ENCODE measurements at places on chromosomes 5 and 9.

DNA sequence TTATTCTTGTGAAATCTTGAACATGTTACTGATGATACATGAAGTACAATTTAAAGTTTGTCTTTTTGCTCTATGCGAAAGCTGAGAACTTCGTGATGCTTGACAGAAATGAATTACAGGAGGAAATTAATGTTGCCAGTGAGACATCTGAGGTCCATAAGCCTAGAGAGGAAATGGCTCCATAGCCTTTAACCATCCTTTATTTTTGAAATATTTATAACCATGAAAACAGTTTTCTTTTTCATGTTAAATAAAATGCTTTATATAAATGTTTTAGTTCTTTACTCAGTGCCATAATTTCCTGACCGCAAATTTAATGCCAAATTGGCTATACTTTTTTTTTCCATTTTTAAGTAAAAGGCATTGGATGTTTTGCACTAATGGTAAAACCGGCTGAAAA, 29.1 kb downstream of the F2RL2 start:
- H3K4me1 ChIP-seq, result no peaks in the 10 kb centered on the region
- H3K4me3 ChIP-seq, result no peak overlapping the region
- DNase-seq, result no peak
- H3K27ac ChIP-seq, result no peak overlapping the region

DNA sequence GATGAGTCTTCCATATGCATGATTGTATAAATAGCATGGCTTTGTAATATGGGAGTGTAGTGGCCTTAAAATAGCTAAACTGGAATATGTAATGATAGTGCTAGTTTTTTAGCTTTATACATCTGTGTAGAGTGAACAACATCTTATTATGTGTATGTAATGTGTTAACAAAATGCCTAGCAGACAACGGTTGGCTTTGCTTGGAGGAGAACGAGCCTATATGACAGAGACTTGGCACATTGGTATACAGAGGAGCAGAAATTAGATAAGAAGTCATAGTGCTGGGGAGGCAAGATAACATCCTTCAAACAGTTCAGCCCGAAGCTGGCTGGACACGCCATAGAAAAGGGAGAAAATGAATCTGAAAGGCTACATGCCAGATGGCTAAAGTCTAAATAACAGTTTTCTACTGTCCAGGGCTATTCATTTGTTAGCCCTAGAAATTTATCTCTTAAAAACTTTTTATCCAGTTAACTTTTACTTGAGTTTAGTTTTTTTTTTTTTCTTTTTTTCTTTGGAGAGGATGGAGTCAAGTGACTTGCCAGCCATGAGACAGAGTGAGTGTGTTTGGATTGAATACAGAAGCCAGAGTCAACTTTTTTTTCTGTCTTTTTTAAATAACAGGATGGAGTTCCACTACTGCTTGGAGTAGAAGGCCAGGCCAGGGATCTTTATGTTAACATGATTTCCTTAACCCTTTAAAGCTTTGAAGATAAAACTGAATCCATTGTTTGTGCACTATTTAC, 214.4 kb upstream of the ACTBL2 start:
- H3K36me3 ChIP-seq, result no peaks in the 10 kb centered on the region
- peaks cover 37% of the 10 kb centered on the region for H3K4me1 ChIP-seq
- H3K27me3 ChIP-seq, result no peaks in the 10 kb centered on the region
- no peak overlapping the region for H3K27ac ChIP-seq
- H3K4me3 ChIP-seq, result no peak overlapping the region
- DNase-seq, result no peak

DNA sequence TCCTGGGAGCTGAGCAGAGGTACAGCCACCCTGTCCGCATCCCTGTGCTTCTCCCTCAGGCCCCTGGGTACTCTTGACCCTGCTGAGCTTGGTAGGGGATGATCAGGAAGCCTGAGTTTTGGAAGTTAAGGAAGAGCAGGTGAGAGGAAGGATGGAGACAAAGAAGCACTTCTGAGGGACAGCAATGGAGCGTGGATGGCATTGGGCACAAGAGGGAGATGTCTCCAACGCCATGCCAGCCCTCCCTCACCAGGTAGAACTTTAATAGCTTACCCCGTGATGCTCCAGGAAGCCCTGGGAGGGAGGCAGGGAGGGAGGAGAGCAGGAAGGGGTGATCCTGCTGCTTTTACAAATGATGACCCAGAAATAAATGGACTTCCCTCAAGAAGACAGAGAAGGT, 29.9 kb upstream of the SMU1 start:
- H3K4me3 ChIP-seq, result no peak overlapping the region
- DNase-seq, result no peak
- H3K27me3 ChIP-seq, result no peaks in the 10 kb centered on the region
- H3K27ac ChIP-seq, result peak overlapping the region; percentile 44
- H3K4me1 ChIP-seq, result peaks cover 48% of the 10 kb centered on the region

DNA sequence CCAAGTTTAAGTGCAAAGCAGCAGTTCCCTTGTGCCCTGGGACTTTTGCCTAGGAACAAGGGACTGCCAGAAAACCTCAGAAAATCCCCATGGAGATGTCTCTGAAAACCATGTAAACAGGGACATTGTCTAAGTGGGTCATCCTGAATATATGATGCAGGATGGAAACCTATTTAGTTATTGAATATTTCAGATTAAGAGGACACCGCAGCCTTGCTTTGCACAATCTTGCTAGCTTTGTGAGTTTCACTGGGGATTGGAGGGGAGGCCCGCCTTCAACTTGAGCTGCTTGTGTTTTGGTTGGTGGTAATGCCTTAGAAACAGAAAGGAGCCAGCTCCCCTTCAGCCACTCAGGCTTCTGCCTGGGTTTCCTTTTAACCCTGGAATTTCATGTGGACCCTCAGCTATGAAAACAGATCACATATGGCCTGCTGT, 112.8 kb downstream of the C9orf152 start:
- H3K27me3 ChIP-seq, result no peaks in the 10 kb centered on the region
- no peaks in the 10 kb centered on the region for H3K36me3 ChIP-seq
- peaks cover 23% of the 10 kb centered on the region for H3K4me1 ChIP-seq

DNA sequence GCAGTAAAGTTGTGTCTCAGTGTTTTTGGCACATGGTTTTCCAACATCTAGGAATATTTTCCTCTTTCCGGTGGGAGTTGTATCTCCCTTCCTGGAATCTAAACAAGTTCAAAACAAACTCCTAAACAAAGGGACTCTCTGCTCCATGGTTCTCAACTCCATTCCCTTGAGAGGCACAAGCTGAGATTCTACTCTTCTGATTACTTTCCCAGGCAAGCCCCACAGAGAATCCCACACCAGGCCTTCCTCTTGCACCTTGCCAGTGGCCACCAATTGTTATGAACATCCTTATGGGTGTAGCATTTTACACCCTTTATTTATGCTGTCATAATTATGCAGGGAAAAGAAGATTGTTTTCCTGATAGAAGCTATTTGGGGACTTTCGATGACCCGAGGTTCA, 25.8 kb upstream of the SH3TC2 start:
- H3K27ac ChIP-seq, result no peak overlapping the region
- DNase-seq, result no peak
- no peaks in the 10 kb centered on the region for H3K4me1 ChIP-seq
- no peaks in the 10 kb centered on the region for H3K36me3 ChIP-seq
- H3K27me3 ChIP-seq, result no peaks in the 10 kb centered on the region
- H3K4me3 ChIP-seq, result no peak overlapping the region

DNA sequence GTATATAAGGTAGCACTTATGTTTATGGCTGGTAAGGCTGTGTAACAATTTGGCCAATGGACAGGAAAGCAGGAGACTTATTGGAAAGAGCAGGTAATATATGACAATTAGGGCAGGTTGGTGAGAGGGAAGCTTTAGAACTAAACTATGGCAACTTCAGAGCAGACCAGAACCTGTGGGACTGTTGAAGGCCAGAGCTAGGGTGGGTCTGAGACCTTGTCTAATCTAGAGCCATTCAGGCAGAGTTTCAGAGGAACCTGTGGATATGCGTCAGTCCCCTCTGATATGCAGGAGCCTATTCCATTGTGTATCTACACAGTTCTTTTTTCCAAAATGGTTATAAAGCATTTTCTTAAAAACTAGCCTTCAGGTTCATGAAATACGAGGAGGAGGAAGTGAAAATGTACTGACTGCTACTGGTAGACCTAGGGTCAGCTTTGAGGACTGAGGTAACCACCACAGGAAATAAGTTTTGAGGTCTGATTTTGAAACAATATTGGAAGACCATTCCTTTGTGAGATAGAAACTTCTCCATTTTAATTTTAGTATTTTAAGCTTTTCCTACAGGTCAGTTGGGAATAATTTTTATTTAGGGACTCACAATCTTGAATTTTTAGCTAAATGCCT, 37.6 kb downstream of the ELL2 start:
- no peaks in the 10 kb centered on the region for H3K27me3 ChIP-seq
- H3K4me1 ChIP-seq, result peaks cover 6% of the 10 kb centered on the region
- H3K4me3 ChIP-seq, result no peak overlapping the region
- H3K27ac ChIP-seq, result no peak overlapping the region

DNA sequence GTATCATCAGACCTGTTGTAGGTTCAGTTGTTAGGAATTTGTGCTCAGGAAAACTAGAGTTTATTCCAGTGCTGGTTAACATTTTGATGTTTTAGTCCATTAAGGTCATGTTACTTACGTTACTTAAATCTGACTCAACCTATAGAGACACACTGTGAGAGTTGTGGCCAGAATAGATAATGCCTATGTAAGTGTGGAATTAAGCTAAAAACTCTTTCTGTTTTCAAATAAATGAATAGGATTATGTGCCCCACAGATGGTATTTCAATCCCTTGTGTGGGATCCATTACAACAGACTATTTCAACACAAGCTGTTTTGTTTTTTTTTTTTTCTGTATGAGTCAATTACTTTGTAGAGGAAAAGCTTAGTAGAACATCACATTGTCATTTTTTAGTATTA, 68.1 kb downstream of the MEGF10 start:
- H3K27me3 ChIP-seq, result no peaks in the 10 kb centered on the region
- no peak overlapping the region for H3K27ac ChIP-seq
- no peak for DNase-seq

DNA sequence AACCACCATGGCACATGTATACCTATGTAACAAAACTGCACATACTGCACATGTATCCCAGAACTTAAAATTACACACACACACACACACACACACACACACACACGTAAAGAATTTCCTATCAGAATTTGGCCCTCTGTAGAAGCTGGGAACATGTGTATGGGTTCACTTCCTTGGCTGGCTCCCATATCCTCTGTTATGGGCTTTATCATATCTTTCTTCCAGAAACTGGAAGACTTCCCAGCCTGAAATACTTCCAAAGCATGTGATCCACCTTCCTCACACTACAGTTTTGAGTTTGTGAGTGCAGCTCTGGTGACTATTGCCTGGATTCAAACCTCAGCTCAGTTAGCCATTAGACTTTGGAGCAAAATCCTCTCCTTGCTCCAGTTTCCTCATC, 78.6 kb upstream of the GDNF start:
- H3K36me3 ChIP-seq, result no peaks in the 10 kb centered on the region
- no peaks in the 10 kb centered on the region for H3K4me1 ChIP-seq
- DNase-seq, result no peak
- H3K27me3 ChIP-seq, result peaks cover 39% of the 10 kb centered on the region
- H3K4me3 ChIP-seq, result no peak overlapping the region

GRCh38 chr5:154296525-154297159, 106.1 kb downstream of the GALNT10 start:
- peak; percentile 89 for DNase-seq
- H3K4me1 ChIP-seq, result peaks cover 56% of the 10 kb centered on the region
- 0 out of 2 replicates have a peak overlapping the region, but pooled peaks have one; percentile 3 for H3K4me3 ChIP-seq

DNA sequence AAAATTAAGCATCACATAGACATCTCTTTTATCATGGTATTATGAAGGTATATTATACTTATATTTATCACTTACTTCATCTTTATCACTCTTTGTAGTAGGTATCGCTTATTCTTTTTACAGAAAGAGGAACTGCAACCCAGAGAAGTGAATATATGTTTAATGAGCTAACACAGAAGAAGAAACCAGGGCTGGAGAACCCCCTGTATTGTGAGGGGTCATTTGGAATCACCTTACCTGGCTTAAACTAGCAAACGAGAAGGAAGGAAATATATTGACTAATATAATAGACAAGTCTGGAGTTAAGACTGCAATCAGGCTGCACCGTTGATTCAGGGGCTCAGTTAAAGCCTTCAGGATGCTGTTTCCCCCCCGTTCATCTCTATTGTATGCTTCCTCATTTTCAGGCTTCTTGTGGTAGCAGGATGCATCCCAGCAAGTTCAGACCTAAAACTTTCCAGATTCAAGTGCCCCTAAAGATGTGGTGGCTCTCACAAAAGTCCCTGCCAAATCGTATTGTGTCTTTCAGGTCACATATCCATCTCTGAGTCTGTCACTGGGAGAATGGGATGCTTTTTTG, 146.4 kb downstream of the GCNT1 start:
- H3K27me3 ChIP-seq, result no peaks in the 10 kb centered on the region
- no peak for DNase-seq
- no peaks in the 10 kb centered on the region for H3K4me1 ChIP-seq
- H3K36me3 ChIP-seq, result no peaks in the 10 kb centered on the region
- H3K27ac ChIP-seq, result no peak overlapping the region

DNA sequence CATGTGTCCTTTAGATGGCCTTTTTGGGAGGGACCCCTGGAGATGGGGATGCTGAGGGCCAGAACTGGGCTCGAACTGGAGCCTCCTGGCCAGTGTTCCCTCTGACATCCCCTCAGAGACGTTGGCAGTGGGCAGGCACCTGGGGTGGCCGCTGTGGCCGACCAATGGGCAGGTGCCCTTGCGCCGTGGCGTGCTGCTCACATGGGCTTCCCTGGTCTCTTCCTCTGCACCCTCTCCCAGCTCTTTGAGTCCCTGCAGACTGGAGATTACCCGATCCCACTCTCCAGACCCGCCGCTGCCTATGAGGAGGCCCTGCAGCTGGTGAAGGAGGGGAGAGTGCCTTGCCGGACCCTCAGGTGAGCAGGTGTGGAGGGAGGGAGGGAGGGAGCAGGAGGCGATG, 19.9 kb upstream of the DOLPP1 start:
- no peaks in the 10 kb centered on the region for H3K27me3 ChIP-seq
- no peak overlapping the region for H3K4me3 ChIP-seq
- peaks cover 10% of the 10 kb centered on the region for H3K36me3 ChIP-seq
- H3K4me1 ChIP-seq, result peaks cover 31% of the 10 kb centered on the region
- DNase-seq, result no peak
- no peak overlapping the region for H3K27ac ChIP-seq

- no peaks in the 10 kb centered on the region for H3K27me3 ChIP-seq
- no peak for DNase-seq
- no peak overlapping the region for H3K27ac ChIP-seq
- H3K36me3 ChIP-seq, result 0 out of 2 replicates have a peak, but pooled peaks cover 3% of the 10 kb centered on the region
- no peak overlapping the region for H3K4me3 ChIP-seq
- H3K4me1 ChIP-seq, result no peaks in the 10 kb centered on the region
These were observed 39.3 kb upstream of the KIAA1958 start for GRCh38 chr9:112447283-112447761.

DNA sequence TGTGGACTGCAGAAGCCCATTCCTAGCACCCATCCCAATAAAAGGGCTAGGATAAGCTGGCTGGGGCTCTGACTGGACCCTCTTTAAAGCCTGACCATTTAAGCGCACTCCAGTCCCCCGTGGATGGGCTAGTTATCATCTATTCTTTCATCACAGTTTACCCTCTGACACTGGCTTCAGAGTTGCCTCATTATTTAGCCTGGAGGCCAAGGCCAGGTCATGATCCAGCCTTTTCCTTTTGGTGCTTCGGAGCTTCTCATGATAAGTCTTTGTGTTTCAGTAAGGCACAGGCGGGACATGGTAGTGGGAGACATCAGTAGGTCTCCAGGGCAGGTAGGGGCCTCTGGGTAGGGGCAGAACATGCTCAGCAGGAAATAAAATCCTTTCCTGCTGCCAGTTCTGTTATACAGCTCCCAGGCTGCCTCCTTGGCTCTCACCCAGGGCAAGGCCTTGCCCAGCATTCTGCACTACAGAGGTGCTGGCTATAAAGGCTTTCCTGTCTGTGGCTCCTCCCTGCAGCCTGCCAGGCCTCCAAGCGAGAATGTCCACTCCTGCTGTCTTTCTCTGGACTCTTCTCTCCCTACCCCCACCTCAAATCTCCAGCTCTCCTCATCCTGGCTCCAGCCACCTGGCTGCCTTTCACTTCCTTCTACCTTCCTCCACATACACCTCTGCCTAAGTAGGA, 128.8 kb downstream of the FSTL4 start:
- H3K27ac ChIP-seq, result no peak overlapping the region
- peaks cover 58% of the 10 kb centered on the region for H3K4me1 ChIP-seq
- DNase-seq, result peak; percentile 78
